ENCODE measurements at places on chromosomes 7 and 10. TPM values are rescaled to one million over a fixed set of nuclear protein-coding genes. Genes with fewer than 3 reads are reported as not detected.

- no peak overlapping the region for H3K27ac ChIP-seq
- no peak for DNase-seq
- peak overlapping the region; percentile 46 for H3K4me3 ChIP-seq
- no peaks in the 10 kb centered on the region for H3K4me1 ChIP-seq
- H3K36me3 ChIP-seq, result no peaks in the 10 kb centered on the region
These were observed 61.6 kb downstream of the CCDC71L start for GRCh38 chr7:106599343-106599698.

Gene ZNF32
- total RNA-seq, result 15.5 TPM

GRCh38 chr7:36338256-36338655 lies 51.4 kb upstream of the ANLN start:
- no peak overlapping the region for H3K27ac ChIP-seq
- H3K27me3 ChIP-seq, result no peaks in the 10 kb centered on the region
- DNase-seq, result no peak

DNA sequence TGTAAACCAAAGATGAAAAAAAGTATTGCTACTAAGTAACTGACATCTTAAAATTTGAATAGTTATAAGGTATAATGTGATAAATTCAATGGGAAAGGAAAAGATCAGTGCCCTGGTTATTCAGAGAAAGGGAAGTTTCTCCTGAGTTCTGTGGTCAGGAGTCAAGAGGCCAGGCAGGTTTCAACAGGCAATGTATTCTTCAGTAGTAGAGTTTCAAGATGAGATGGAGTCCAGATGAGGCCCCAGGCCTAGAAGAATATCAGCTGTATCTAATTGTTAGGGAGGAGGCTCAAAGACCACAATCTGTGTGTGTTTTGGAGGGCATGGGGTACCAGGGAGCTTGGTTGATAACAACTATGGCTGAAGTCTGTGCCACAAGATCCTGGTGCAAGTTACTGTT lies 101.4 kb upstream of the DLX6 start:
- no peaks in the 10 kb centered on the region for H3K4me1 ChIP-seq
- no peaks in the 10 kb centered on the region for H3K36me3 ChIP-seq
- peaks cover 4% of the 10 kb centered on the region for H3K27me3 ChIP-seq
- DNase-seq, result no peak

DNA sequence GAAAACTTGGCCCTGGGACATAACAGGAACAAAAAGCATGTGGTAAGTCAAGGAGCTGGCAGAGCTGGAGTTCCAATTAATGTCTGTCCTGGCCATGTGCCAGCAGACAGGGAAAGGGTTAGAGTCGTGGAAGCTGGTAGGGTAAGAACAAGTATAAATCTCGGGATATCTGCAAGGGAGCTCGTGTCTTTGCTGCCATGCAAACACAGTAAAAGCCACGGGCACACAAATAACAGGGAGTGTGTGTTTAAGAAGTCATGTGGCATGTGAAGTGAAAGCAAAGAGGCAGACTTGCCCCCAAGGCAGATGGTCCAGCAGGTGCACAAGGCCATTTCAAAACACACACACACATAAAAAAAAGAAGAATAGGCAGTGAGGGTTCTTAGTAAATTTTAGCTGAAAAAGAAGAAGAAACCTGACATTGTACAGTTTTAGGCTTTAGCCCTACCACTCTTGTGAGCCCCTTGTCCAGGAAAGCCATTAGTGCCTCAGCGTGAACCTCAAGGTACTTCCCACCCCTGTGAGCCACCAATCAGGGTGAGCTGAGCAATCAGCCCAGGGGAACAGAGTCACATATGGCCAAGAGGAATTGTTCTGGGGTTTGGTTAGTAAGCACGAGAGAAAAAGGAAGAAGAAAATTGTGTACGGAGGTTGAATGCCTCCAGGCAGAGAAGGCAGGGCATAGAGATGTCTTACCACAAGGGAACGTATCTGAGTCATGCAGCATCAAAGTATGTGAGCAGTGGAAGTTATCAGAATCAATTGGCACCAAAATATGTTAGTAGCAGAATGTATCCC lies 32.8 kb upstream of the ARHGAP12 start:
- H3K27ac ChIP-seq, result no peak overlapping the region
- H3K4me1 ChIP-seq, result no peaks in the 10 kb centered on the region
- H3K27me3 ChIP-seq, result no peaks in the 10 kb centered on the region
- no peak overlapping the region for H3K4me3 ChIP-seq

DNA sequence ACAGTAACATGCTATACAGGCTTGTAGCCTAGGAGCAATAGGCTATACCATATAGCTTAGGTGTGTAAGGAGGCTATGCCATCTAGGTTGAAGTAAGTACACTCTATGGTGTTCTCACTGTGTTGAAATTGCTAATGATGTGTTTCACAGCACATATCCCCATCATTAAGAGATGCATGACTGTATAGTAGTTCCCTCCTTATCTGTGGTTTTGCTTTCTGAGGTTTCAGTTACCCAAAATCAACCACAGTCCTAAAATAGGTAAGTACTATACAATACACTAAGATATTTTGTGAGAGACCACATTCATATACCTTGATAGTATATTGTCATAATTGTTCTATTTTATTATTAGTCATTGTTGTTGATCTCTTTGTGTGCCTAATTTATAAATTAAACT lies 12.7 kb downstream of the FZD1 start:
- DNase-seq, result no peak
- H3K27ac ChIP-seq, result no peak overlapping the region

DNA sequence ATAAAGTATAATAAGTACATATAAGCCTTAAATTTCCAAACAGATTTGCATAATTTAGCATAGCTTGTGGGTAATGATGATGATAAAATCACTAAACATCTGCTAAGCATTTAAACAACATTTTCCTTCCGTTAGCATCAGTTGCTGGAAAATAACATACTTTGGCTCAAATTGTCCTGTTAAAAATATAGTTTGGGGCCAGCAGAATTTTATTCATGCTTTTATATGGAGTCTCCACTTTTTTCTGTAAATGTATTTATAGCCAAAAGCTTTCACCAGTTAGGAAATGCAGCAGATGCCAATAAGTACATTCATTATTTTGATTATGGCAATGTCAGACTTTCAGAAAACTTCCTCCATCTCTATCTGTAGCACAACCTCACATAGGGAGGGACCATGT lies 107.2 kb downstream of the CNTNAP2 start:
- no peak for DNase-seq
- peaks cover 44% of the 10 kb centered on the region for H3K36me3 ChIP-seq
- H3K27ac ChIP-seq, result no peak overlapping the region
- no peaks in the 10 kb centered on the region for H3K27me3 ChIP-seq

Gene EVX1
- 10.7 TPM for total RNA-seq

Data from endodermal cell (in vitro differentiated cells).